ENCODE measurements at places on chromosomes 2 and 18. TPM values are rescaled to one million over a fixed set of nuclear protein-coding genes. Genes with fewer than 3 reads are reported as not detected.

Gene ZEB2
- 80.1 TPM for total RNA-seq

GRCh38 chr2:119837759-119838158 lies 78.0 kb downstream of the PTPN4 start:
- DNase-seq = peak; percentile 7

DNA sequence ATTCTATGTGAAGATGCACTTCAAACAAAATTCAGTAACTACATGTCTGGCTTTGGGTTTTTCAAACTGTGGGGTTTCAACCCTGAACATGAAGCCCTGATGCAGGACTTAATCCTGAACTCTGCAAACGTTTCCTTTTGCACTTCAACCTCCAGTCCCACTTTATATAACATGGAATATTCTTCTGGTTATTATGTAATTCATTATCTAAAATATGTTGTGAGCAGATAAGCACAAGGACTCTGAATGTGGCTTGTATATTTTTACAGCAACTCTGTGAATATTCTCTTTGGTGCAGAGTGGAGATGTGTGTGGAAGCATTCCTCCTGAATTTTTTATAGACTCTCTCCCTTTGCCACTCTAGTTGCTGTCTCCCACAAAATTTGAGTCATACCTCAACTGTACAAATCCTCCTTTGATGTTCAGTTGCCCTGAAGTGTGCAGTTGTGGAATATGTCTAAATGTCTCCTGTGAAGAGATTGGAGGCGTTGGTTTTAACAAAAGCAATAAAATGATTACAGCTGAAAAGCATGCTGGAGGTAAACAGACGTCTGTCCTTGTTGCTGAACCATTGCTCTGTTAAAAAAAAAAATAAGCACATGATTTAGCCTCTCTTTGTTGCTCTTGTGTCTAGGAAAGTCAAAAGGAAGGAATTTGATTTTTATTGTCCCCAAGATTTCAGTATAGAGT lies 205.1 kb upstream of the NRP2 start:
- no peak for DNase-seq

DNA sequence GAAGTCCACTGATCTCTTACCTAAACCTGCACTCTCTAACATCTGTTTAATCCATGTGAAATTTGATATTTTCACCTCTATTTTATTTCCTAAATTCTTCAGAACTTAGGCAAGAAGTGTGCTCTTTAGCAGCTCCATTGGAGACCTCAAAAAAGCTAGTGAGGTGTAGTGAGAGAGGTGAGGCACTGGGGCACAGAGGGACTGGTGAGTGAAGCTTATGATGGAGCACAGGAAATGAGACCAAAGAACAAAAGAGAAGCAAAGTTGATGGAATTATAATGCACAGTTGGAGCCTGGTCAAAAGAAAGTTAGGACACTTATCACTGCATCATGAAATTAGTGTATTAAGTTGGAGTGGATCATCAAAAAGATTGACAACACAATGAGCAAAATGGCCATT lies 1050.7 kb upstream of the NRXN1 start:
- no peak for DNase-seq

GRCh38 chr18:71398531-71398930 lies 1109.7 kb downstream of the SOCS6 start:
- peak; percentile 6 for DNase-seq

Gene GALR1
- total RNA-seq = 0.05 TPM

GRCh38 chr18:8959551-8960135 lies 142.9 kb upstream of the NDUFV2 start:
- DNase-seq = no peak

DNA sequence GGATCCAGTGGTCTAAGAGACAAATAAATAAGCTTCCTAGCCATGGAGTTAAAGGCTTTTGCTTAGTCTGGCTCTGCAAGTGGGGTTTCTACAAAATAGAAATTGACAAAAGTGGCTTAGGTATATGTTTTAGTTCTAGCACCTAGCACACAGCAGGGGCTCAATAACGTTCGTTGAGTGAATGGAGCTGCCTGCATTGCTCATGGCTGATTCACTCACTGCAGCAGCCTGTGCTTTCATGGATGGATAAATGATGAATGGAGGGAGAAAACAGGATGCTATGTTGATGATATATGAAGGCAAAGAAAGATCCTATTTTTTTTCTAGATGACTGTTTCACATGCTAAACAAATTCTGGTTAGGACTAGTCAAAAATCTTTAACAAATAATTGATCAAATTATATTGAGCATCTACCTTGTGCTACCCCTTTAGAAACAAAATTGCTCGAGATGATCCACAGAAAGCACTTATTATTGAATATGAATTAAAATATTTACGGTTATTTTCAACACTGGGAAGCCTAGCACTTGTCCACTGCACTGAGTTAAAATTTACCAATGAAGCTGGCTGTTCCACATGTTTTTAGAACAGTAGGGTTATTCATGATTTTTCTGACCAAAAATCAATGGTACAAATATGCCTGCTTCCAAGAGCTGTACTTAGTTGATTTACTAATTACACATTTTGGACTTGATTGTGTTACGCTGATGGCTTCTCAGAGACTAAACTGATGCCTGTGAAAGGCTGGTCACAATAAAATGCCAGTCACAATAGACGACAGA lies 39.6 kb downstream of the HDHD2 start:
- no peak for DNase-seq

Gene FEV
- total RNA-seq = 1.8 TPM

GRCh38 chr2:129237966-129238725 lies 741.3 kb upstream of the RAB6C start:
- DNase-seq = no peak

Gene SIX3
- total RNA-seq = not detected

GRCh38 chr2:29012211-29012681 lies 31.1 kb downstream of the TOGARAM2 start:
- peak; percentile 57 for DNase-seq

Gene NOSTRIN
- total RNA-seq = 27.3 TPM

DNA sequence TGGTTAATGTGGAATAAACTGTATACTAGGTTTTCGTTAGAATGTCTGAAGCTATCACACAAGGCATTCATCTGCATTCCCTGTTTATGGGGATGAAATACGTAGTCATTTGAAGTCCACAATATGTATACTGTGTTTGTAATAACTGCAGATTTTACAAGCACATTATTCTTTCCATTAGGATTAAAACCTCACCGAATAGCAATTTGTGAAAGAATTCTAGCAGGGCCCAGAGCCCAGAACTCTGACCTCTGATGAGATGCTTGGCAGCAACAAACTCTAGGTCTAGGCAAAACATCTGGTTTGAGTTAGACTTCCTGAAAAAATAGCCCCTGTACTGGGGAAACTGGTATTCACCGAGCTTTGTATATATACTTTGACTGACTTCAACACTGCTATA lies 158.2 kb downstream of the SRBD1 start:
- no peak for DNase-seq

DNA sequence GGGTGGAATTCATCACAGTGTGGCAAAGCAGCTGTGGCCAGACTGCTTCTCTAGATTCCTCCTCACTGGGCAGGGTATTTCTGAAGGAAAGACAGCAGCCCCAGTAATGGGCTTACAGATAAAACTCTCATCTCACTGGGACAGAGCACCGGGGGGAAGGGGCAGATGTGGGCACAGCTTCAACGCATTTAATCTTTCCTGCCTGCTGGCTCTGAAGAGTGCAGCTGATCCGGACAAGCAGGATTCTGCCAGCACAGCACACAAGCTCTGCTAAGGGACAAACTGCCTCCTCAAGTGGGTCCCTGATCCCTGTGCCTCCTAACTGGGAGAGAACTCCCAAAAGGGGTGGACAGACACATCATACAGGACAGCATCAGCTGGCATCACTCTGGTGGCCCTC lies 779.9 kb upstream of the CNTNAP5 start:
- no peak for DNase-seq

- DNase-seq = no peak
Measured at GRCh38 chr2:117603567-117603966, 210.9 kb upstream of the DDX18 start.
